ENCODE measurements at places on chromosomes 11 and 22.

- peaks cover 3% of the 10 kb centered on the region for H3K27me3 ChIP-seq
- no peak overlapping the region for H3K27ac ChIP-seq
- H3K4me1 ChIP-seq: peaks cover 3% of the 10 kb centered on the region
- no peak for DNase-seq
- H3K4me3 ChIP-seq: peak overlapping the region; percentile 66
These were observed 3.4 kb downstream of the PTGDR2 start for GRCh38 chr11:60852117-60852981.

DNA sequence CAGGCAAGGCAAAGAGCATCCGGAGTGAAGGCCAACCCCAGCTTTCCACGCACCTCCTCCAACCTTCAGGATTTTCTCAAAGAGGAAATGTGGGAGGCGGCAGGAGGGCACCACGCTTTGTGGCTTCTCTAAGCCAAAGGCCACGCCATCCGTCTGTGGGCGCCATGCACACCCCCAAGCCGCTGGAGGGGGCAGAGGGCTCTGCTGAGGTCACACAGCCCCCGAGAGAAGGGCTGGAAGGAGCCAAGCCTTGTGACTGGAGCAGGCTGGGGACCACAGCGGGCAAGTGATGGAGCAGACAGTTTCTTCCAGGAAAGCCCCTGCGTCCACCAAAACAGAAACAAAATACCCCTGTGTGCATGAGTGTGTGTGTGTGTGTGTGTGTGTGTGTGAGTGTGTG lies 527.4 kb downstream of the BRD1 start:
- H3K27ac ChIP-seq: no peak overlapping the region
- no peak for DNase-seq
- H3K27me3 ChIP-seq: peaks cover 11% of the 10 kb centered on the region
- H3K4me1 ChIP-seq: peaks cover 5% of the 10 kb centered on the region
- H3K4me3 ChIP-seq: no peak overlapping the region
- no peaks in the 10 kb centered on the region for H3K36me3 ChIP-seq

DNA sequence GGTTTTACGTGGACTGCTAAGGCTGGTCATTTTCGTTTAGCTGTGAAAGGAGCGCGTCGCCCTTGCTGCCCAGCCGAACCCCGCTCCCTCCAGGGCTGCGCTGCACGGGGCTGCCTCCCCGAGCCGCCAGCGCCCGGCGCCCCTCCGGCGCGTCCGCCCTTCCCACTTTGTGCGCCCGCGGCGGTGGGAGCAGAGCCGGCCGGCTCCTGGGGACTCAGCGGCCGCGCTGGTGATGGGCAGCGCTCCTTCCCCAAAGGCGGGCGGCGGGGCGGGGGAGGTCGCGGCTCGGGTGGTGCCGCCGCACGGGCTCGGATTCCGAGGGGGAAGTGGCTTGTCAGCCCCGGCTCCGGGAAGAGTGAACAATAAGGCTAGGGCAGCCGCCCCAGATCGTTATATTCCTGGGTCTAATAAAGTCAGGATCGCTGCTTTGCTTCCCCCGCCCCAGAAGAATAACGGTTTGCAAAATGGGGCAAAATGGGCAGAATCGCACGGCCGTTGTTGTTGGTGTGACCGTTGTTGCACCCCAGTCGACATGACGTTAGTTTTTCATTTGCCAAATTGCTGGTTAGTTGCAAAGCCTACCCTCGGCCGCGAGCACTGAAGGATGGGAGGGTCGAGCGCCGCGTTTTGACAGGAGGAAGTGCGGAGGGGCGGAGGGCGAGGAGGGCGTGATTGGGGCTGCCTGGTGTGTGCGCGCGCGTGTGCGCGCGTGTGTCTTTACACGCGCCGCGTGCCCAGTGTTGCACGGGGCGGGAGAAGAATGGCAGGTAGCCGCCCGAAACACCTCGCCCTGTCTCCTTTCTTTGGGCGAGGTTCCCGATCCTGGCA lies 745 bp downstream of the NCAM1 start:
- peaks cover 6% of the 10 kb centered on the region for H3K4me1 ChIP-seq
- H3K4me3 ChIP-seq: peak overlapping the region; percentile 96
- peaks cover 8% of the 10 kb centered on the region for H3K27me3 ChIP-seq
- H3K36me3 ChIP-seq: no peaks in the 10 kb centered on the region
- peak; percentile 48 for DNase-seq

- no peaks in the 10 kb centered on the region for H3K36me3 ChIP-seq
- H3K27me3 ChIP-seq: peaks cover 14% of the 10 kb centered on the region
- H3K4me3 ChIP-seq: peak overlapping the region; percentile 86
These were observed 22.3 kb upstream of the NRGN start for GRCh38 chr11:124717421-124717785.

GRCh38 chr11:46202149-46202548 lies 75.3 kb upstream of the CREB3L1 start:
- no peak overlapping the region for H3K27ac ChIP-seq
- DNase-seq: no peak
- H3K36me3 ChIP-seq: peaks cover 3% of the 10 kb centered on the region

- H3K4me3 ChIP-seq: peak within 1 kb of the TSS; percentile 90
- H3K27me3 ChIP-seq: no peaks in the 10 kb centered on the region
- peak within 1 kb of the TSS; percentile 14 for H3K27ac ChIP-seq
- DNase-seq: peak; percentile 92
- no peaks in the 10 kb centered on the region for H3K36me3 ChIP-seq
- H3K4me1 ChIP-seq: no peaks in the 10 kb centered on the region
These were observed at the start of gene DMC1 for GRCh38 chr22:38569972-38570778. Gene DMC1, minus strand, starts transcription at chr22:38570183. Its CDS starts 1,927 bp downstream, at chr22:38568256.

DNA sequence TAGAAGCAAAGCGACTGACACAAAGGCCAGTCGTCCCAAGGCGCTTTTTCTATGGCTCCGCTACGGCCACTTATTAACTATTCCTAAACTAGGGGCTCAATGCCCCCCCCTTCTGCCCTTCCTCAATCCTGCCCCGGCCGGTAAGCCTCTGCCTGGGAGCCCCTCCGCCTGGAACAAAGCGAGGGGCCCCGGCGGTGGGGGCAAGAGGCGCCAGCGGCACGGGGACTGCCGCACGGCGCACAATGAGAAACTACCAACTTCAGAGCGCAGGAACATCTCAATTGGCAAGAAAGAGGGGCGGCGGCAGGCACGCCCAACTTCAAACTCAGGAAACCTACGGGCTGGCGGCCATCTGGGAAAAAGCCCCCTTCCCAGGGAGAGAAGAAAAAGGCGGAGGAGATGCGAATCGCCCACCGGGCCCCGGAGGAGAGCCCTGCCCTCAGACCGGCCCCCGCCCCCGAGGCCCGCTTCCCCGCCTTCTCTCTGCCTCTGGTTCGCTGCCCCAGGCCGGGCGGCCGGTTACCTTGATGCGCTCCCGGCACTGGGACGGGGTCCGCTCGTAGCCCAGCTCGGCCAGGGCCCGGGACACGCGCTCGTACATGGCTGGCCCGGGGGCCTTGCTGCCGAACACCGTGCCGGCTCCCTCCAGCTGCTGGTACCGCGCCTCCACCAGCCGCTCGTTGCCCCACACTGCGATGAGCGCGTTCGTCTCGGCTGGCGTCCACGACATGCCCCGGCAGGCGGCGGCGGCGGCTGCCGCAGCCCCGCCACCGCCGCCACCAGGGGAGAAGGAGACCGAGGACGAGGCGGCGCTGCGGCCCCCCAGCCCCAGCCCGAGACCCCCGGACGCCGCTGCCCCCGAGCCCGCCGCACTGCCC lies 619 bp downstream of the MSANTD2 start:
- H3K27me3 ChIP-seq: peaks cover 7% of the 10 kb centered on the region
- peak; percentile 57 for DNase-seq
- no peaks in the 10 kb centered on the region for H3K36me3 ChIP-seq
- peaks cover 28% of the 10 kb centered on the region for H3K4me1 ChIP-seq
- peak overlapping the region; percentile 92 for H3K4me3 ChIP-seq

All from endothelial cell (in vitro differentiated cells).